ENCODE measurements at places on chromosomes 7 and 10.

- no peak for DNase-seq
Observed at GRCh38 chr10:124566981-124567835, 105.6 kb downstream of the LHPP start.

DNA sequence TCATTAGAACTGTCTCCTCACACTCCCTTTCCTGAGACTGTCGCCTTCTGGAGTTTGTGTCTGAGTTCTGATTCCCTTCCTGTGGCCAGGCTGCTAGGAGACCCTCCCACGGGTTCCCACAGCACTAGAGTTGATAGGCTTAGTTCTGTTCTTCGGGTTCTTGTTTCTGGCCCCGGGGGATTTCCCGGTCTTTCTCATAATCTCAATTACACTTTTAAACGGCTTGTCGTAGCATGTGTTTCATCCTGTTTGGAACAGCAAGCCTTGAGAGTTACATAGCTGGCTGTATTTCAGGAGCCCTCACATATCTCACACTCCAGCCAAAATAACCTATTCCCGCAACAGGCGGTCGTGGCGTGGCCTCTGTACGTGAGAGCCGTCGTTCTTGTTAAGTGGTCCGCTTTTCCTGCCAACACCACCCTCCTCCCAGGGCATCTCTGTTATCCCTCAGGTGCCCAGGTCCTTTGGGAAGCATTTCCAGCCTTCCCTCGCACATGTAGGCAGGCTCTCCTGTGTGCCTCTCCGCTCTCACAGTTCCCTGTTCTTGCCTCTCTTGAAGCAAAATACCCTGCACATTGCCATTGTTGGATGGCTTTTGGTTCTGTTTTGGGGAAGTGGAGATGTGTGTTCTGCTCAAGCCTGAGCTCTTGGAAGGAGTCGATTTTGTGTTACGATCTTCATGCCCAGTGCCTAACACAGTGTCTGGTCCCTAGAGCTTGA, 46.0 kb downstream of the CDC123 start:
- peak; percentile 96 for DNase-seq

GRCh38 chr7:66353547-66353946, 148.4 kb downstream of the TPST1 start:
- DNase-seq: peak; percentile 29

DNA sequence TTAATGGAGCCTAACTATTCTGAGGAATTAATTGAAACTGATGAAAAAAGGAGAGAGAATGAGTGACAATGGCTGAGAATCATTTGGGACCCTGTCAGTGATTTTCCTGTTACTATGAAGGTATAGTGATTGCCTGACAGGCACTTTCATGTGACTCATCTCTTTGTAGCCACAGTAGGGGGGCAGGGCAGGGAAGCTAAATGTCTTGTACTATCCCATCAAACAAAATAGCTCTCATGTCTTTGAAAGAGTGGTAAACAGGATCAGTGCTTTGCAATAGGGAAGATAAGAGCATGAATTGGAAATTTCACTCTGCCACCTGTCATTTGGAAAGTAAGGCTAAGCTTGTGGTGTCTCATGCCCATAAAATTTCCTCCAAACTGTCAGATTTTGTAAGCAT, 94.5 kb upstream of the GSDME start:
- no peak for DNase-seq

GRCh38 chr7:72152161-72153131, 259.7 kb downstream of the CALN1 start:
- no peak for DNase-seq

- no peak for DNase-seq
Observed at GRCh38 chr7:148723846-148724245, 25.1 kb downstream of the CUL1 start.

- no peak for DNase-seq
Observed at GRCh38 chr7:85737426-85737825, 550.6 kb upstream of the SEMA3D start.

DNA sequence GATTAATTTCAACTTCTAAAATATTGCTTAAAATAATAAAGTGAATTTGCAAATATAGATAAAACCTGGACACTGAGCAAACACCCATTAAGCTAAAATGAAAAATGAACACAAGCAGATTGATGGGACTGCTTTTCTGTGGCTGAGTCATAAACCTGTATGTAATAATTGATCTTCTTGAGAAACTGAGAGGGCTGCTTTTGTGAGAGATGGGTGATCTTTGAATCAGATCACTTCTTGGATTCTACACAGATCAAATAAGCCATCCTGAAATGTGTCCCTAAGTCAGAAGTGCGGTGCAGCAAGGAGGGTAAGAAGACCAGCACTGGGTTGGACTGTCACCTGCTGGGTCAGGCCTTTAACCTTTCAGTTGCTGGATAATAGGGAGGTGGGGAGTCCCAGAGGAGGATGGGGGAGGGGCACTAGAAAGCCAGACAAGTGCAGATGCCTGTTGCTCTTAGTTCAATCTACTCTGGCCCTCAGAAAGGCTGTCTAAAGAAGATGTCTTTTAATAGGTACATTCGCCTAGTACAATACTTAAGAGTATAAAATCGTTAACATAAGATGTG, 178.2 kb upstream of the NAMPT start:
- DNase-seq: no peak

GRCh38 chr7:138244606-138245005, 168.3 kb downstream of the AKR1D1 start:
- DNase-seq: no peak

DNA sequence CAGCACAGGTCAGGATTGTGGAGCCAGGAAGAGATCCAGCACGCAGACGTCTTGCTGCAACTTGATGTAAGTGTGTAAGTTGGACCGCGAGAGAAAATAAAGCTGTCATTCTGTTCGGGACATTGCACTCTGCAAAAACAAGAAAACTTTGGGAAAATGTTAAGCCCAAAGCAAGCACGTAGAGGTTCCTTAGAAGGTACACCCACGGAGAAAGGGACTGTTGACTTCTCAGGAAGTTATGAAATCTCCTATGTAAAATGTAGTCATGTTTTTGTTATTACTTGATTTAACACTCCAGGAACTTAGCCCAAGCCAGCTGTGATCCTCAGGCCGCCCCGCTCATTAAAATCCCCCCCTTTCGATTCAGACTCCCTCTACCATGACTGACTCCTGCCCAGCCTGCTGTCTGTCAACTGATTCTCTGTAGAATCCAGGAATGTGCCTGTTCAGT, 196.1 kb upstream of the TCF7L2 start:
- DNase-seq: peak; percentile 65

GRCh38 chr7:117269417-117269816, 53.4 kb downstream of the WNT2 start:
- DNase-seq: no peak

DNA sequence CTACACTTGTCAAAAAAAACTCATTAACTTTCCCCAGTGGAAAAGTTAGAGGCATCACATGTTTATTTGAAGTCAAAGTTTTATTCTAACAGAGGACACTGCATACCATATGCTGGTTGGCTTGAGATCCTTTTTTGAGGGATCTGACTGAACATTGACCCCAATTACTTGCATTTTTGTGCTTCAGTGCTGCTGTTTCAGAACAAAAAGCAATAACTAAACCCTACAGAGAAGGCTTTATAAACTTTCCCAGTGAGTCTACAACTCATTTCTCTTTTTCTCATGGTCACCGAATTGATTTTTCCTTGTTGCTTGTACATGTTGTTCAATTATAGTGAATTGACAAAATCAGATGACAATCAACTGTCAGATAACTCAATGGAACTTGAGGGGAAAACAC, 69.3 kb upstream of the PHYHIPL start:
- DNase-seq: no peak

All from inflammatory macrophage (primary cell).